ENCODE measurements at places on chromosomes 2 and 18. TPM values are rescaled to one million over a fixed set of nuclear protein-coding genes. Genes with fewer than 3 reads are reported as not detected.

DNA sequence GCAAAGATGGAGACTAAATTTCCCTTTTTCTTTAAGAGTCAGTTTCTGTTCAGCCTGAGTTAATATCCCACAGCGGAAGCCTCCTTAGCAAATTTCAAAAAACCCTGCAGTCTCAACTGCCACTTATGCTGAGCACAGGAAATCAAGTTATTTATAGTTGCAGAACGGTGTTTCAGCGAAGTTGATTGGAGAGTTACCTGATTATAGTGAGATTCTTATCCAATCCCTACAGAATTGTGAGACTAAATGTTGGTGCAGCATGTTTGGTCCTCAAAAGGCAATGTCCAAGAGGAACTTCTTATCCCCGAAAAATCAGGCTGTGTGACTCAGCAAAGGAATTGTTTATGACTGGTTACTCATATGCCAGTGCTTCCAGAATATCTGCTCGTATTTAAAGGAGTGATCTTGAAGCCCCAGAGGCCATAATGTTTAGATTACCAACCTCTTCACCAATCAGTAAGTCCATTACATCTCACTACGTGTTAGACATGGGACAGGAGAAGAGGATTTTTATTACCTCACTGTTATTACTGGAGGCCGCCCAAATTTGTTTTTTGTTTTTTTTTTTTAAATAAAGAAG, 67.9 kb downstream of the LRRFIP1 start:
- DNase-seq, result peak; percentile 99

- no peak for DNase-seq
These were observed 30.5 kb downstream of the TCF7L1 start for GRCh38 chr2:85163675-85164074.

DNA sequence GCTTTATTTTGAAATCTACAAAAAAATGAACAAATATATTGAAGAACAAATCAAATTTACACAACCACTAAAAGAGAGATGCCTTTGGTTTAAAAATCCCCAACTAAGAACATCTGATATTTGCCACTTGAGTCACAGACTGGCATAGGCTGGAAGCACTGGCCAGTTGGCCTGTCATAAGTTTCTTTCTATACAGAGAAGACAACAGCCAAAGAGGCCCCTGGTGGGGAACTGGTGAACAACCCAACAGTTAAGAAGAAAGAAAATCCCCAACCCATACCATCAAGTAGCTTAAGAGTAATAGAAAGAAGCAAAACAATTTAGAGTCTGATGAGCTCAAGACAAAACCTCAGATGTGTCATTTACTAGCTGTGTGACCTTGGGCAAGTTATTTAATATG, 45.5 kb downstream of the OSR1 start:
- peak; percentile 46 for DNase-seq

DSEL gene
- 77.6 TPM for total RNA-seq

DNA sequence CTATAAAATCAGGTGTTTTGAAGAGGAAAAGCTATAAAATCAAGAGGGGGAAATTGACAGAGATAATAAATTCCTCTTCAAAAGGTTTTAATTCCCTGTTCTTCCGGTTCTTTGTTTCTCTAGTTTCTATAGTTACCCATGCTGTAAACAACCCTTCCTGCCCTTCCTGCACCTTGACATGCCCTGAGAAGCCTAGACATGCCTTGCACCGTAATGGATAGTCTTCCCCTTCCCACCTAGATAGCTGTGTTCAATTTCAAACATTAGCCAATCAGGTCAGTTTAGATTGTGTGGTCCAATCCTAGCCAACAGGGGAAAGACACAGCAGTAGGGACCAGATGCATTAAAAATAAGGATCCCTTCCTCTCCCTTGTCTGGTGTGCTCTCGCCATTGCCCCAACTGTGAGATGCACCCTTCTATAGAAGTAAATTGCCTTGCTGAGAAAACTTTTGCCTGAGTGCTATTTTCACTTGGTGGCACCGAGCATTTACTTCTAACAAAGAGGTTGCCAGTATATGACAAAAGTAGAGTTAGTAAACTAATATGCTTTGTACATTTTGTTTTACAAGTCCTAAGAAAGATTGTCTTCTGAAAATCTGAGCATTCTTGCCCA, 27.1 kb downstream of the SULT1C4 start:
- DNase-seq, result no peak

- DNase-seq, result no peak
These were observed 87.6 kb downstream of the THADA start for GRCh38 chr2:43508209-43508608.

DNA sequence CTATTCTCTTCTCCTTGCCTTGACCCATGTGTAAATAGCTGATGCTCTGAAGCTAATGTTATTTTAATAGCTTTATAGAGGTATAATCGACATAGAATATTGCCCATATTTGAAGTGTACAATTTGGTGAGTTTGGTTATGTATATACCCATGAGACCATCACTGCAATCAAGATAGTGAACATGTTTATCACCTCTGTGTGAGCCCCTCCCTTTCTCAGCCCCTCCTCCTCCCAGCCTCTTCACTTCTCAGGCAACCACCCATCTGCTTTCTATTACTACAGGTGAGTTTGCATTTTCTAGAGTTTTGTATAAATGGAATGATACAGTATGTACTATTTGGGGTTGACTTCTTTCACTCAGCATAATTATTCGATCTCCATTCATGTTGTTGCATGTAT, 181.1 kb downstream of the INO80D start:
- no peak for DNase-seq

DNA sequence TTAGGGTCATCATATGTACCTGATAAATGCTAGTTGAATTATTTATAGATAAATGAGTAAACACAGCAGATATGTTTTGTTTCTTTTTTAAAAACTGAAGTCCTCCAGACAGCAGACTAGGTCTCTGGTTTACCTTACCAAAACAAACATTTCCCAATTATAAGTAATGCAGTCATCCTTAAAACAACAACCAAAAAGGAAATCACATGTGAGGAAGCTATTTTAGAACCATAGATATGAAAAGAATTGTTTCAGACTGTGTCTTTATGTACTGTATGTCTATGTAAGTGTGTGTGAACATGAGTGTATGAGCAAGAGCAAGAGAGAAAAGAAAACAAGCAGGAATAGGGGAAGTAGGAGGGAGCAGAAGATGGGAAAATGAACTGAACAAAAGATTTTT, 441.0 kb downstream of the CPS1 start:
- DNase-seq, result no peak

- DNase-seq, result peak; percentile 79
These were observed 52.8 kb upstream of the HAAO start for GRCh38 chr2:42844901-42845821.

ACVR1C gene
- total RNA-seq, result 0.05 TPM

IL36RN gene
- not detected for total RNA-seq

LINC00305 gene
- not detected for total RNA-seq

SEPTIN10 gene
- total RNA-seq, result 102 TPM

GRCh38 chr2:211035548-211036185, 479.3 kb downstream of the CPS1 start:
- DNase-seq, result no peak

- DNase-seq, result no peak
These were observed 10.7 kb downstream of the CYRIA start for GRCh38 chr2:16654833-16655444.

DNA sequence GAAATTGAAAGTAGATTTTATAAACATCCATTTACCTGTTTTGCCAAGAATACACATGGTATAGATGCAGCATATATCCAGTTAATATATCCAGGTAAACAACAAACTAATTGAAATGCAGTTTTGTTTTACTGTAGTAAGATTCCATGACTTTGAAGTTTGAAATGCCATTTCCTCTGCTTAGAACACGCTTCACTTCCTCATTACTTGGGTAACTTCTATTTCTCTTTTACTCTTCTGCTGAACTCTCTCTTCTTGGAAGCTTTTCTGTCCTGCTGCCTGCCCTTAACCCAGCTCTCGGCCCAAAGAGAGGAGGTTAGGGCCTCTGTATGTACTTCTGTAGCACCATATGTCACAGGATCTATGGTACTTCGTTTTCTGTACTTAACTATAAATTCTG, 14.1 kb upstream of the IL1RL2 start:
- no peak for DNase-seq

DNA sequence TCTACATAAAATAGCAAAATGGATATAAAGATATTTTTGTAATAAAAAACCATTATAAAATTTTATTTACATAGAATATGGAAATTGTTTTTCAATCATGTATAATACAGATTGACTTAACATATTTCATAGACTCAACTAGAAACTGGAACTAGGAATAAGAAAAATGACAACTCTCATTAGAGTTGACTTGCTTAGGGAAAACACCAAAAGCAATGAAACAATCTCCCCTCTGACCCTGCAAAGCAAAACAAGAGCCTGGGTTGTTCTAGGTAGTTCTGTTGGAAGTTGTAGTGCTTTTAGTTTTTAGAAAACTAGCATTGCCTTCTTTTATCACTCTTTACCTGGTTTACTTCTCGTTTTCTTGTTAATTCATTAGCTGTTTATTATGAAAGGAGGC, 32.2 kb upstream of the MTIF2 start:
- no peak for DNase-seq

DNA sequence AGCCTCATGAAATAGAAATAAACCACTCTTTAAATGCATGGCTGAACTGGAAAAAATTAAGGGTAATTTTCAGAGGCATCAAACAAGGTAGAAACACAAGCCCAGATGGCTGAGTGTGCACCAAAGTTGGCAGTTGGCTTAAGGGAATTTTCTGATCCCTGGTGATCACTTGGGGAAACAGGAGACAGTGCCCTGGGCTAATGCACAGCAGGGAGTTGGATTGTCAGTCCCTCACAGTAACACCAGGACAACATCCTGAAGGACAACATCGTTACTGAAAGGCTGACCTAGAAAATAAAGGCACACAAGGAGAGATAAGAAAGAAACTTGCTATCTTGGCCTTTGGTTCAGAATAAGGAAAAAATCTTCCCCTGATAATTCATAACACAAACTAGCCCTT, 417.0 kb downstream of the SLC4A3 start:
- no peak for DNase-seq

DNA sequence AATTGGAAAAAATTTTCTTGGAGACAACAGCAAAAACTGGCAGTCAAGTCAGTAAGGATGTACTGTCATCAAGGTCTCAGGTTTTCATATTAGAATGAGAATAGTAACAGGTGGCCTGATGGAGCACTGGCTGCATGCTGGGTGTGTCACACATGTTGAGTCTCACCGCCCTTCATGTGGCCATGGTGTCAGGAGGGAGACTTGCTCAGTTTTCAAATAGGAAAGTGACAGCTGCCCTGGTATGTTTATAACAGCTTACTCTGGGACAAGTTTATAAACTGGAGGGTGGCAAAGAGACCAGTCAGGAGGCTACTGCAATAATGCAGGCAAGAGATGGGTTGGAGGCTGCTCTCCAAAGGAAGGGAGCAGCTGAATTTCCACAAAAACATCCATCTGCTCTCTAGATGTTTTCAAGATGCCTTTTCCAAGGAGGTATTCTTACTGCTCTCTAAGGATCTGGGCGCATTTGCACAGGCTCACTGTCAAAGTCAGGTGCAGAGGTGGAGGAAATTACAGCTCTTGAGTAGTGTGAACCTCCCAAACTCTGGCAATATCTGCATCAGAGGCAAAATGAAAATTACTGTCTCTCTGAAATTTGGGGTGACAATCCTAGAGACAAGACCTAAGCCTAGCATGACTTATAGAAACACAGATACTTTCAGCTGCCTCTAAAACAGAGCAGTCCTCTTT, 321.9 kb upstream of the RAB12 start:
- DNase-seq, result no peak

GCA gene
- total RNA-seq, result 0.13 TPM

RPRM gene
- total RNA-seq, result not detected

DNA sequence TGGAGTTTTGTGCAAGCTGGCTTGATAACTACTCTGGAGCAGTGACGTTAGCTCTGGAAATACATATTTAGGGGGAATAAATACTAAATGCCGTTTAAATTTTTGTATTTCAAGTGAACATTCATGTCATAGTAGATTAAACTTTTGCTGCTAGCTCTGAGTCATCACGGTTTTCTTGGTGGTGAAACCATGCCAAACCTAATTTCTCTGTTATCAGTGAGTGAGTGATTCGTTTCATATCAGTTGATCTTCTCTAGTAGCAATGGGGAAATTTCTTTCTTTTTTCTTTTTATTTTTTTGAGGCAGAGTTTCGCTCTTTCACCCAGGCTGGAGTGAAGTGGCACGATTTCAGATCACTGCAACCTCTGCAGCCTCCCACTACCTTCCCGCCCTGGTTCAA, 211.1 kb downstream of the PTPRM start:
- DNase-seq, result peak; percentile 18

GRCh38 chr2:23940718-23941620, 706 bp downstream of the UBXN2A start:
- DNase-seq, result peak; percentile 32

MYCN gene
- not detected for total RNA-seq

DNA sequence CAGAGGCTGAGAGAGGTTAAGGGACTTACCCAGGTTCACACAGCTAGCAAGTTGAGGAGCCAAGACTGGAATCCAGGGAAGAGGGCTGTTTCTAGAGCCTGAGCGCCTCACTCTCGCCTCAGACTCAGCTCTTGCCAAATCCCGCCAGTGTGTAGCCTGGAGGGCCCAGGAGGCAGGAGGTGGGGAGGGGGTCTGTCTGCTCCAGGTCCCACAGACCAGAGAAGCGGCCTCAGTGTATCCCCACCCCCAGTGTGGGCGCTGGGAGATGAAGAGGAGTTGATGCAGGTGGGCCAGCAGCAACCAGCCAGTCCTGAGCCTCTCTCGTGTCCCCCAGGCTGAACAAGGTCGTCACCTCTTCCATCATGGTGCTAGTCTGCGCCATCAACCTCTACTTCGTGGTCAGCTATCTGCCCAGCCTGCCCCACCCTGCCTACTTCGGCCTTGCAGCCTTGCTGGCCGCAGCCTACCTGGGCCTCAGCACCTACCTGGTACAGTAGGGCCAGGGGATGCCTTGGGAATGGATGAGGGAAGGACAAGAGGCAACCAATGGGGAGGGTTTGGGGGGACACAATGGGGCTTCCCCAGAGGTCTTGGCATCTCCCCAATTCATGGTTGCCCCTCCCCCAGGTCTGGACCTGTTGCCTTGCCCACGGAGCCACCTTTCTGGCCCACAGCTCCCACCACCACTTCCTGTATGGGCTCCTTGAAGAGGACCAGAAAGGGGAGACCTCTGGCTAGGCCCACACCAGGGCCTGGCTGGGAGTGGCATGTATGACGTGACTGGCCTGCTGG, 5.2 kb upstream of the CTDSP1 start:
- DNase-seq, result no peak

ALPI gene
- total RNA-seq, result not detected

TACR1 gene
- 0.06 TPM for total RNA-seq

- peak; percentile 52 for DNase-seq
These were observed 634 bp downstream of the PTPRM start for GRCh38 chr18:7567474-7568425.

DNA sequence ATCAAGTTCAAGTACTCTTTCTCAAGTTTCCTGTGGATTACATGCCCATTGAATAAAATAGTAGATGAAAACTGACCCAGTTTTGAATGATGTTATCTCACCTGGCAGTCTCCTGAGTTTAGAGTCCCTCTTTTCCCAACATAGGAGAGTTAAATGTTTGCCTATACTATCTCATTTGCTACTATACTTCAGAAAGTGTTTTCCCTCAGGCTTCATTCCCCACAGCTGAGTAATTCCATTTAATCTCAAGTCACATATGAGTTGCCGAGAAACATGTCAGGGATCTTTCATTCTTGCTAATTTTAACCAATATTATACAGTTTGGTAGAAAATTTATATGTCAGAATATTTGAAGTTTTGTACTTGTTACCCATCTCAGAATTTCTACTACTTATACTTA, 150.4 kb upstream of the CDH19 start:
- no peak for DNase-seq

MAP3K19 gene
- not detected for total RNA-seq

CRYBA2 gene
- total RNA-seq, result not detected

RAPGEF4 gene
- total RNA-seq, result 0.31 TPM

TLX2 gene
- 0.23 TPM for total RNA-seq

RFTN2 gene
- 0.70 TPM for total RNA-seq

- peak; percentile 83 for DNase-seq
These were observed 64.0 kb upstream of the ZEB2 start for GRCh38 chr2:144583741-144584453.
